Hematopoietic multipotent progenitor cell treated with erythropoietin and hydrocortisone succinate and interleukin-3 and kit ligand, for 4 days (in vitro differentiated cells): ENCODE measurements at places on chromosomes 2 and 18.

DNA sequence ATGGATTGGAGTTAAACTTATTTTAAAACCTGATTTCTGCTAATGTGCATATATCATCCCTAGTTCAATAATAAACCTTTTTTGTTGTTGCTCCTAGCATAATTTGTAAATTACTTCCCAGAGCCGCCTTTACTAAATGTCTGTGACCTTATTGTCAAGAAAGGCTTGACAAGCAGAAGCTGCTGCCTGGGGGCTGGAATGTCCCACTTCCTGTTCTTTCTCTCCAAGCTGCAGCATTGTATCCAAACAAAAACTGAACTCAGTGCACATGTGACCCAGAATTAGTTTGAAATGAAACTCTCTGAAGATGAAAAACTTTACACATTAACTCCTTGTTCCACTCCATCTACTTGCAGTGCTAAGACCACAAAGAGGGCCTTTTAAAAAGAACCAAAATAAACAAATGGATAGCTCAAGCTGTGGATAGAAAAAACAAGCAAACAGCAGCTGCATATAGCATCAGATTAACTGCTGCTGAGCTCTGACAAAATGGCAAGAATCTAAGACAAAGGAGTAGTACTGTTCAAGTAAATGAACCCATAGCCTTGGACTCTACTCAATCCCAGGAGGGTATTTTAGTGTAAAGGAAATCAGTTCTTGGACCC is 99.8 kb upstream of the NEUROD1 start:
- no peak for DNase-seq

DNA sequence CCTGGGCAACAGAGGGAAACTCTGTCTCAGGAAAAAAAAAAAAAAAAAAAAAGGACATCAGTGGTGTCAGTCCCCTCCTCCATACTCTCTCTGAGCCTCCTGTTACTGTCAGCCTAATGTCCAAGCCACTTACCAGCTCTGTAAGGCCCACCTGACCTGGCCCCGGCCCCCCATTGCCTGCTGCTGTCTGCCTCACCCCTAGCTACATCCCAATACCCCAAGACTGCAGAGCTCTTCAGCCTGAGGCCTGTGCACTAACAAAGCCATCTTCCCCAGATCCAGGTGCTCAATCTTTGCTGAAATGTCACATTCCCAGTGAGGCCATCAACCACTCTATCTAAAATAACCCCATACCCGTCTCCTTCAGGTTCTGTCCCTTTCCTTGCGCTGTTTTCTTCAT is 5.7 kb downstream of the ARMC9 start:
- no peak for DNase-seq

DNA sequence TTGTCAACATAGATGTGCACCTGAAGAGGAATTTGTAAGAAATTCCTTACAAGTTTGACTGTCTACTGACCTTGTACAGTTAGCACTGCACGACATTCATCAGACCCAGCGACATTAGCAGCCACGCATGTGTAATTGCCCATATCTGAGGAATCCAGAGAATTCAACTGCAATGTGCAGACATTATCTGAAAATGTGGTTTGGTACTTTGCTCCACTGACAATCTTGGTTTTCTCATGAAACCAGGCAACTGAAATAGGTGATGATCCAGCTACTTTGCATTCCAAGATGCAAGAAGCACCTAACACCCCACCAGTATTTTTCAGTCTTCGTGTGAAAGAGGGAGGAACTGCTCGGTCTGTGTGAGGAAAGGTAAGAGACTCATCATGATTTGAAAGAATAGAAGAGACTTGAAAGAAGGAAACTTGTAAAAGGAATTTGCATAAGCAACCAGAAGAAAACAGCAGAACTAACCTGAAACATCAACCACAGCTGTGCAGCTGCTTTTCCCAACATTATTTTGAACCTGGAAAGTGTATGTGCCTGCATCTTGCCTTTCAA is 83.4 kb downstream of the TTN start:
- DNase-seq = no peak

DNA sequence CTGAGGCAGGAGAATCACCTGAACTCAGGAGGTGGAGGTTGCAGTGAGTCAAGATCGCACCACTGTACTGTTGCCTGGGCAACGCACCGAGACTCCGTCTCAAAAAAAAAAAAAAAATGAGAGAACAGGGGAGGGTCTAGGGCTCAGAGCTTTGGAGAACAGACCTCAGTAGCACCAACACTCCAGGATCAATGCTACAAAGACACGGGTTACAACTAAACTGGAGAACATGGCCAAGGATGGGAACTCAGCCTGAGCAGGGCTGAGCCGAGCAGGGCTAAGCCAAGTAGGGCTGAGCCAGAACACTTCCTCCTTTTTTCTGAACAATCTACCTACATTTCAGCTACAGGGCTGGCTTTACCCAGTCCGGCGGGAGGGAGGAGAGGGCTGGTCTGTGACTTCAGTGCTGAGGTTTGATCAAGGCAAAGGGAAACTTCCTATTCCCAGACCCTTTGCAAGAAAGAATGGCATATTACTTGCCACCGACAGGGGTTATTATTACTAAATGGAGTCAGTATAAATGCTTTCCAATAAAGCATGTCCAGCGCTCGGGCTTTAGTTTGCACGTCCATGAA is 2.9 kb upstream of the CASP8 start:
- DNase-seq = peak; percentile 91

DNA sequence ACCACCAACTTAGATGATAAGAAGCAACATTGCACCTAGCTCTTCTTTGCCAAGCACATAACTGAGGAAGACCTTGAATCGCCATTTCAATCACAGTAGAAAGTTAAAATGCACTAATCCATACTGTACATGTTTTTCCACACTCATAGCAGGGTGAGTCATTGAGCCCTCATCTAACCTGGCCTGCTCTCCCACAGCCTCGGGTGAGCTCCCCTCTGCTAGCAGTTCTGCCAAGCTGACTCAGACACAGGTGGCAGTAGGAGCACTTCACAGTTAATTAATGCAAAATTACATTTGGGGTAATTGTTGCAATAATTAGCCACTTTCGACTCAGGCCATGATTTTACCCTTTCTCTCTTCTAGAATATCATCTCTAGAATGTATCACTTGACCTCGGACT is 1632.8 kb upstream of the CELF4 start:
- DNase-seq = no peak

DNA sequence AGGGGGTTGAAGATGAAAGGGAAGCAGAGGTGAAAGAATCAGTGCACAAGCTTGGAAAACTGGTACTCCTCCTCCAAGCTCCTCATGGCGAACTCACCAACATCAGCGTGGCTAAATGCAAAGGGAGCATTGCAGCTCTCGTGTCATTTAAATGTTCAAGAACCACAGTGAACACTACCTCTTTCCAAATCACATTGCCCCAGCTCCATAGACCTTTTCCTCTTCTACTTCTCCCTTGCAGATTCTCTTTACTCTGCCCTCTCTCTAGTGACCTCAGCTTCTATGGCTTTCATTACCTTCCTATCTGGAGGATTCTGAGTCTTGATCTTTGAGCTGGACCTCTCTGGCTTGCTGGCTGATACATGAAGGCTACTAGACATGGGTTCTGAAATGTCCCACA is 14.3 kb downstream of the EPB41L3 start:
- DNase-seq = no peak

DNA sequence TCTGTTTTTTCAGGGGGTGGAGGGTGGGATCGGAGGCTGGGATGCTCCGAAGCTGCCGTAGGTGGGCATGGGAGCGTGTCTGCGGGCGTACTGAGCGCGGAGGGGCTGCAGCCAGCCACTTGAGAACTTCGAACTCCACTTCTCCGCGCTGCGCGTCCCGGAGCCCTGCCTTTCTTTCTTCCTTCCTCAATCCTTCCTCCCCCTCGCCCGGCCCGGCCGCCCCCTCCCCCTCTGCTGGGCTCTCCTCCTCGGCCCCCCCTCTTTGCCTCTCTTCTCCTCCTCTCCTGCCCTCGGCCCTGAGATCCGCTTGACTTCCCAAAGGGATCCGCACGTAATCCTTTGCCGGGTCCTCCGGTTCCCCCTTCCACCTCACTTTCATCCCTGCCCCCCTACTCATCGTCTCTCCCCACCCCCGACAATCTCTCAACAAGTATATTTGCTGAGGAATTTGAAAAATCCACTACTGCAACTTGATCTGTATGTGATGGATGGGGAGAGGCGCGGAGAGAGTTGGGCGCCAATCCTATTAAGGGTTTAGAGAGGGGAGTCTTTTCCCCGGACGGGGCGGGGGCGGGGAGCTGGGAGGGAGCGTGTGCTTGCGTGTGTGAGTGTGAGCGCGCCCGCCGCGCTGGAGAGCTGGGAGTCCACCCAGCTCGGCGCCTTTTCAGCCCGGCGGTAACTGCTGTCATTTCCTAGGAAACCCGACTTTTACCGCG is 1.1 kb downstream of the GLI2 start:
- DNase-seq = peak; percentile 29

DNA sequence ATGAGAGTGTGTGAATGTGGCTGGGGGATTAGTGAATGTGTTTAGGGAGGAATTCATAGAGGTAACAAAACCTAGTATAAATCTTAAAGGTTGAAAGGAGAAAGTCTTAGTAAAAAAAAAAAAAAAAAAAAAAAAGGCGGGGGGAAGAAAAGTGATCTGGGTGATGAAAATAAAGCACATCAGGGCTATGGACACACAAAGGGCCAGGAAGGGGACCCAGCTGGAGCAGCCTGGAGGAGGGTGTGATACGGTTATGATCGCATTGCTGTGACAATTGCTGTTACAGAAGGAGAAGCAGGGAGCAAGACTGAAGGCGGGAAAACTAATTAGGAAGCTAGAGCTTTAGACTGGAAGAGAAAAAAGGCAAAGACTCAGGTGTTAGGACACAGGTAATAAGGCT is 85.4 kb downstream of the DLGAP1 start:
- no peak for DNase-seq

GRCh38 chr2:124776332-124776731 is 751.2 kb downstream of the CNTNAP5 start:
- DNase-seq = no peak
